ENCODE measurements at places on chromosomes 5 and 9.

DNA sequence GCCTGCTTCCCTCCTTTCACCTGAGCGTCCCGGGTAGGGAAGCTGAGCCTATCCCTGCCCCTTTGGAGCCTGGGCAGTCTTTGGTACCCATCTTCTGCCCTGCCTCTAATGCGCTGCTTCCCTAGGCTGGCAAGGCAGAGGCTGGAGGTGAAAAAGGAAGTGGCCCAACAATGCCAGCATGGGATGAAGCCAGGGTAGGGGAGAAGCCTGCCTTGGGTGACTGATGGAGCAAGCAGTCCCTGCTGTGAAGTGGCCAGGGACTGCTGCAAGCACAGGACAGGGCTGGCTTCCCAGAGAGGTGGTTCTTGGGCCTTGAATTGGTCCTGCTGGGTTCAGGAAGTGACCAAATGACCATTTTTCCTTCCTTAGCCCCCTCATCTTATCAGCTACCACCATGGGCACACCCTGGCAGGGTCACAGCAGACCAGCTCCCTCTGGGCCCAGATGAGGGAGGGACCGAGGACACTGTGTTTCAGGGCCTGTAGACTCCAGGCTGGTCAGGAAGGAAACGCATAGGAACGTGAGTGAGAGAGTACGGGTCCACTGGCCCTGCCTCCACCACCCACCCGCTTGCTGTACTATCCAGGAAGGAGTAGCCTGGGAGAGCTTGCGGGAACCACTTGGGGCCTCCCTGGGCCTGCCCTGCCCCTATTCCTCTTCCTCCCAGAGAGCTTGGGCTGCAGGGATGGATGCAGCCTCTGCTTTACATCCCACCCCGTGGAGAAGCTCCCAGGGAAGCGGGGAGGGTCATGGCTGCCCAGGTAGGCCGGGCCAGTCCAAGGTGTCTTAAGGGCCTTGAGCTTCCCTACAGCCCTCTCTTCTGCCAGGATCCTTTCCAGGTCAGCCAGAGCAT is 102.6 kb downstream of the DAB2IP start:
- no peak for DNase-seq

DNA sequence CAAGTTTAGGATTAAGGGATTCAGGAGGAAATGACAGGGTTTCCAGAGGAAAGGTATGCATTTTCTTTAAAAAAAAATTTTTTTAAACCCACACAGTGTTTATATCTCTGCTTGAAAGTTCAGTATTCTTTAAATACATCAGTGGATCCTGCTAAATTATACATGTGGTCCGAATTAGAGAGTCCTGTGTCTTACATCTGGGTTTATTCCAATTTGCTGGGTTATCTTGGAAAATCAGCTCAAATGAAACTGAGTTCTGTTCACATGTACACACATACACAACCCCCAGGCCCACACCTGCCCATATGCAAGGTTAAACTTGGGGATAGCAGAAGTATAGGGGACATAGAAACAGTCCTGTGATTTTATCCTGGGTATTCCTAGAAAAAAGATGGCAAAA is 493.7 kb downstream of the ZNF608 start:
- DNase-seq = no peak

GRCh38 chr5:148569948-148570347 is 84.4 kb downstream of the HTR4 start:
- DNase-seq = peak; percentile 44

DNA sequence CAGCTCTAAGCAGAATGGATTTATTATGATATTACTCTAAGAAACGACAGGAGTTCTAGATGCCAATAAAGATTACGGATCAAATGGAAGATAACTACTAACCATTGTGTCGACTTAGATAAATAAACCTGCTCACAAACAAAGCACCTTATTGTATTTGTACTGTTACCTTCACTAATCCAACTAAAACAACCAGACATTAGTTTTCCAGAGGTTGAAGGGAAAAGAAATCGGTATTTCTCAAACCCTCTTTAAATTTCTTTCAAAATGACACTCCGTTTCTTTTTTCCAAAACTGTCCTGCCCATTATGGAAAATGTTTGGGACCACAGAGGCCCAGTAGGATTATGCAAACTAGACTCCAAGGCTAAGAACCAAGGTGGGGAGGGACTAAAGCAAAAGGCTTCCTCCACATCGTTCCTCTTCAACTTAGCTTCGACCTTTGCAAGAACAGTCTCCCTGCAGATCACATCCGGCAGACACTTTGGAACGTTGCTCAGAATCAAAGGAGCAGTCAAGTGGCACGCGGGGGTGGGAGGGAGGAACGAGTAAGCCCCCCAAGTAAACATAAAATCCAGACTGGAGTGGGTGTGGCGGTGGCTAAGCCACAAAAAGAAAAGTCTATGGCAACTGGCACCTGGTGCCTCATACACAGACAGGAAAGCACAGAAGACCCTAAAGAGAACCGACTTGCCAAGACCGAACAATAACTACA is 2.7 kb downstream of the MLLT3 start:
- no peak for DNase-seq

GRCh38 chr9:27377811-27378456 is 81.0 kb upstream of the EQTN start:
- no peak for DNase-seq

GRCh38 chr5:62299600-62299999 is 6.4 kb upstream of the KIF2A start:
- DNase-seq = no peak

- no peak for DNase-seq
Observed at GRCh38 chr5:39750661-39751060, 325.9 kb upstream of the DAB2 start.

DNA sequence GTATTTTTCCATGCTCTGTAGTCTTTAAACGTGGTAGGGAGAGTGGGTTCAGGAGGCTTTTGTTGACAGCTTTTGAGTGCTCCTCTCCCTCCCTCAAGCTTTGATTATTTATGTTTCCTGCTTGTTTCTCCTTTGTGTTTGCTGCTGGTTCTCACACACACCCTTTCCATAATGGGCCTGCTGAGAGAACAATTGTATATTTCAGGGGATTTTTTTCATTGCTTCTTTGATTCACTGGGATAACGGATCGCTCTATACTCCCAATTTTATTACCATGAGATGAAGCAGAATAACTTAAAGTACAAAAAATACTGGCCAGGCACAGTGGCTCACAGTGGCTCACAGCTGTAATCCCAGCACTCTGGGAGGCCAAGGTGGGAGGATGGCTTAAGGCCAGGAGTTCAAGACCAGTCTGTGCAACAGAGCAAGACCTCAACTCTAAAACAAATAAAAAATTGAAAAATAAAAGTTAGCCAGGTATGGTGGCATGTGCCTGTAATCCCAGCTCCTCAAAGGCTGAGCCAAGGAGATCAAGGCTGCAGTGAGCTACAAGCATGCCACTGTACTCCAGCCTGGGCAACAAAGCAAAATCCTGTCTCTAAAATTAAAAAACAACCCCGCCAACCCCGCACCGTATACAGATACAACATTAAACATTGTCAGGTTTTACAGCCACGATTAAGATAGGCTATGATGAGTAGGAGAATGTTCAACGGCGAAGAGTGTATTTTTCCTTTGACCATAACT is 66.9 kb downstream of the USP20 start:
- DNase-seq = no peak

GRCh38 chr9:91647371-91647770 is 223.7 kb upstream of the NFIL3 start:
- DNase-seq = no peak

DNA sequence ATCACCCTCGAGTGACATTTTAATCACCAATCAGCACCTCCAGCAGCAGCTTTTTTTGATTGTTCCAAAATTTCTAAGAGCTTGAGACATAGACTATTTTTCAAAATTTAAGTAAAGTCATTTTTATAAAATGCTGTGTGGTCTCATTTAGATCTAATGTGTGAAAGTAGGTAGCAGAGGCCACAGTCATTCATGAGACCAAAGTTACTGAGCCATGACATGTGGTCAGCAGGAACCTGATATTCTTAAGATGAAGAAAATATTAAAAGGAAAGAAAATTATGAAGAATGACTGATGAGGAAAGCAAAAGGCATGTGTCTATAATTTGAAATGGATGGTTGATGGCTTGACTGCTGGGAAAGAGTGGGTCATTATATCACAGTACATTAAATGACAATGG is 7.2 kb downstream of the FREM1 start:
- no peak for DNase-seq

DNA sequence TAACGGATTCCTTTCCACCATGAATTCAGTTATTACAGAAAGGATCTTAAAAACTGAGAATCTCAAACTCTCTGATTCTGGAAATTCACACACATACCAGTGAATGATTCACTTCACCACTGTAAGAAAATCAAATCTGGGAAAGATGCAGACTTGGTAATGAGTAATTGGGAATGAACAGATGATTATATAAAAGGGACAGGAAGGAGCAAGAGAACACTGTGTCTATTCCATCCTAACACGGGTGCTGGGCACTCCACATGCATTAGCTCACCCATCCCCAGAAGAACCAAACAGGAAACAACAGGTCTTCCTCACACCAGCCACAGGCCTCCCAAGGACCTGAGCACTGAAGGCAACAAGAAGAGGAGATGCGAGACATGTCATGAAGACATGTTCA is 74.8 kb upstream of the ZNF622 start:
- DNase-seq = no peak

DNA sequence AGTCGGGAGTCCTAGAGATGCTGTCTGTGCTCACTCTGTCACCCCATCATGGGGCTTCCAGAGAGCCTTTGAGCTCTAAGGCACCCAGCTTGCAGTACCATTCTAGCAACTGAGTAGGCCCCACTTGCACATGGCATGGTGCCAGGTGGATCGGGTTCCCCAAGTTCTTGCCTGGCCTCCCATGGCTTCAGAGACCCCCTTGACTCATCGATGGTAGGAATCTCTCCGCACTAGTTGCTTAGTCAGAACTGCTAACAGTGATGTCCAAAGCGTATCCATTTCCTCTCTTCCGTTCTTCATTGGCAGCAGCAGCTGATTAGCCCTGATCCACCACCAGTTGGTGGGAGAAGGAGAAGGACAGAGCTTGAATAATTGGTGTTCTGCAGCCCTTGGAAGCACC is 70.3 kb upstream of the RARS1 start:
- DNase-seq = no peak

- no peak for DNase-seq
Observed at GRCh38 chr9:116899337-116900006, 212.4 kb downstream of the TRIM32 start.

DNA sequence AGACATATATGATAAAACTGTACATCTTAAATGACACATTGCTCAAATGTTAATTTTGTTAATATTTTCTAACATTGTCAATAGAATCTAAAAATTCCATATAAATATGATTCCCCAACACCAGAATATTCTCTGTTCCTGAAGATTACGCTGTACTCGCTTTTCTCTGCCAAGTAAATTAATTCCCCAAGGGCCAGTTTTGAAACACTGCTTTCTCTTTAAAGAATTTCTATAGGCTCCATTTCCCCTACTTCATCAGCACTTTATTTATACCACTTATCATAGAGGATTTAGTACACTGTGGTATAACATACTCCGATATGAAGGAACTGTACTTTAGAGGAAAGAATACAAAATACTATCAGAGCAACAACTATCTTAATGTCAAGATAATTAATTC is 101.4 kb upstream of the ACOT12 start:
- no peak for DNase-seq

DNA sequence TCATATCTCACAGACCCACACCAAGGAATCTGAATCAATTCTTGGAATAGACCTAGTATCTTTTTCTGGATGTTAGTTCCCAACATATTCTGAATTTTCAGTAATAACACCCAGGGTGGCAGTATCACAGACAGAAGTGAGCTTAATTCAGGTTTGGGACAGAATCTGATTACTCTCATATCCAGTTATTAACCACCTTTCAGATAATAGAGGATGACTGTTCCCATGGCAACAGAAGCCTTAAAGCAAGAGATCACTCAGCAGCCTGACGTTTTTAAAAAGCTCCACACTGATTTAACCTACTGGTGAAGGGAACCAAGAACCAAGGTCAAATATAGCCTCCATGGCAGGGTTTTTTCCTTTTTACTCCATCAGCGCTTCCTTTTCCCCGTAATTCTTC is 68.4 kb downstream of the ACTBL2 start:
- DNase-seq = no peak

GRCh38 chr5:172119921-172120688 is 67.9 kb downstream of the STK10 start:
- no peak for DNase-seq

DNA sequence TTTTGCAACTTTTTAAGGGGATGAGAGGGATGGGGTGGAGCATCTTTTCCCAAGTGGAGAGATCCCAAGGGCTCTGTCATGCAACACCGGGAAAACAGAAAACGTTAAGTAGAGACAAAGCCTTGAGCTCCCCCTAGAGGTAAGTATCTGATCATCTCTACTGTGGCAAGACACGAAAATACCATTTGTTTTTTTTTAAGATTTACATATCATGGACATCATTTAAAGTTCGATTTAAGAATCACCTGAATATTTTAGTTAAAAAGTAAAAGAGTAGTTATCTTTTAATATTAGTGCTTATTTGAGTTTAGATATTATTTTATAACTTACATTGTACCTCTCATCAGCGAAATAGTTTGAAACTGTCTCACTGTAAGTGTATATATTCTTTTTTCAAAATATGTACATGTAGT is 200.4 kb downstream of the LRRC70 start:
- peak; percentile 21 for DNase-seq

GRCh38 chr9:91495450-91495849 is 71.8 kb upstream of the NFIL3 start:
- no peak for DNase-seq

DNA sequence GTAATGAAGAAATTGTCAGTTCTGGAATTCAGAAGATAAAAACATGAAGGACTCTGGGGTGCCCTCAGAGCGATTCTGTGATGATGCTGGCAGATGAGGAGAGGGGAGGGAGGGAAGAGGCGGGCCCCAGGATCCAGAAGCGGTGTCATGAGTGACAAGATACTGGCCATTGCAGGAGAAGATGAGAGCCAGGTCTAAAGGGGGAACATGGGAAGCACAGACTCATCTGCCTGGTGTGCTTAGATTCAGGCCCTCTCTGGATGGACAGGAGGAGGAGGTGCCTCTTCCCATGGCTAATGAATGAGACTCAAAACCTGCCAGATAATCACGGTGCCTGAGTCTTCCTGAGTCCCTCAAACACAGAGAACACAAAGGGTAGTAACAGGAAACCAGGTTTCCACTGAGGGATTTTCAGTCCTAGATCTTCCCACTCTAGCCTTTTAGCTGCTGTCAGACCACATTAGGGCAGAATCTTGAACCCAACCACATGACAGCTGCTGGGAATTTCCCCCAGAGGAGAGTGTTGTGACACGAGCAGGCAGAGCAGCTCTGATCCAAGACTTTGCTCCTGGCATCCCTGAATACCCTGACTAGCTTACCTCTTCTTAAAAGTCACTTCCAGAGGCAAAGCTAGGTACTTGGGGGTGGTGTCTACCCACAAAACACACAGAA is 28.2 kb upstream of the HSPA9 start:
- no peak for DNase-seq

GRCh38 chr5:156221816-156222215 is 105.1 kb upstream of the SGCD start:
- DNase-seq = no peak
